AG08395 (cell line): ENCODE measurements at places on chromosomes 5 and 9.
A peak's percentile ranks its signal among the peaks of the same experiment; 100 is the strongest.

GRCh38 chr5:151295138-151295537, 8.4 kb downstream of the SLC36A3 start:
- DNase-seq = no peak

DNA sequence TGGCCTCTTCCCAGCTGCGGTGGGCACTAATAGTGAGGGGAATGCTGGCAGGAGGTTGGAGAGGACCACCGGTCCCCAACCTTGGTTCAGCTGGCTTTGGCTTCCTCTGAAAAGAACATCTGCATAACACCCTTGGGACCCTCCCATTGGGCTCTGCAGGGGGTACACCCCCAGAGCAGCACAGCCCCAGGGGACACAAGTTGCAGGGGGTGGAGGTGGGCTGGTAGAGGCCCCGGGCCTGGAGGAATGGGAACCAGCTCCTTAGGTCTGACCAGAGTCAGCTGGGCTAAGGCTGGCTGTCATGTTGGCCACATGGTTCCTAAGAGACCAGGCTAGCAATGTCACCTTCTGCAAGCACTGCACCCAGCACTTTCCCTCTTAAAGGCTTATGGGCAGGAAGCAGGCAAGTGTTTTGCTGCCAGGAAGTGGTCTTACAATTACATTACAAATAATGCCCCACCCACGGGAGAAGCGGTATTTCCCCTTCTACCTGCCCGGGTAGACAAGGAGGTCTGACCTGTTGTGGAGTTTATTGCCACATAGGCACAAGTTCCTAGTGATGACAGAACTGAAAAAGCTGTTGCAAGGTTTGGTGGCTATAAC, 18.1 kb downstream of the GCNT4 start:
- DNase-seq = no peak

GRCh38 chr5:24823625-24824024, 178.8 kb upstream of the CDH10 start:
- peak; percentile 7 for DNase-seq

GRCh38 chr5:123227216-123227615, 138.2 kb downstream of the PRDM6 start:
- no peak for DNase-seq

- no peak for DNase-seq
These were observed 60.7 kb downstream of the ADAMTSL1 start for GRCh38 chr9:18534611-18535010.

GRCh38 chr9:5851445-5851844, 18.5 kb upstream of the ERMP1 start:
- DNase-seq = peak; percentile 49

DNA sequence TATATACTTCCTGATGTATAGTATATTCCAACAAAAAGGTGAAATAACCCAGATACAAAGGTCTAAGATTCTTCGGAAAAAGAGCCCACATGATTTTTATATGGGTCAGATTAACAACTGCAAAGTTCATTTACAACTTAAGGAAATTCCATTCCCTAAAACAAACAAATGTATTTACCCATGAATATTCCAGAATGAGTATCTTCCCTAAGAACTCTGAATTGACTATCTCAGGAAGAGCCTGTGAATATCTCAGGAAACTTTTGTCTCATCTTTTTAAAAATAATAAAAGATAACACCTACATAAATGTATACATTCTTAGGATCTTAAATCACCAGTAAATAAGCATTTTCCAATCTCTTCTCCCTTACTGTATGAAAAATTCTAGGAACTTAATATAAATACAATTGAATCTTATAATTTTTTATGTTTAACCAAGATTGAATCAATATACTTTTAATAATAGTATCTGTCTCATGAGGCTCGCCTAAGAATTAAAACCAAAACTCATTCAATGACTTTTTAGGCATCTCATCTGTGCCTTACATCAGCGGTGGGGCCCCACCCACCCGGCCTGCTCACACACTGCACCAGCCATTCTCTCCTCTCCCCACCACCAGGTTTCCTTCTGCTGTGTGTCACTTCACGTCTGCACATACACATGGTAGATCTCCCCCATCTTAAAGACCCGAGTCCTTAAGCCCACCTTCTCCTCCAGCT, 78.1 kb downstream of the RAPGEF1 start:
- no peak for DNase-seq

DNA sequence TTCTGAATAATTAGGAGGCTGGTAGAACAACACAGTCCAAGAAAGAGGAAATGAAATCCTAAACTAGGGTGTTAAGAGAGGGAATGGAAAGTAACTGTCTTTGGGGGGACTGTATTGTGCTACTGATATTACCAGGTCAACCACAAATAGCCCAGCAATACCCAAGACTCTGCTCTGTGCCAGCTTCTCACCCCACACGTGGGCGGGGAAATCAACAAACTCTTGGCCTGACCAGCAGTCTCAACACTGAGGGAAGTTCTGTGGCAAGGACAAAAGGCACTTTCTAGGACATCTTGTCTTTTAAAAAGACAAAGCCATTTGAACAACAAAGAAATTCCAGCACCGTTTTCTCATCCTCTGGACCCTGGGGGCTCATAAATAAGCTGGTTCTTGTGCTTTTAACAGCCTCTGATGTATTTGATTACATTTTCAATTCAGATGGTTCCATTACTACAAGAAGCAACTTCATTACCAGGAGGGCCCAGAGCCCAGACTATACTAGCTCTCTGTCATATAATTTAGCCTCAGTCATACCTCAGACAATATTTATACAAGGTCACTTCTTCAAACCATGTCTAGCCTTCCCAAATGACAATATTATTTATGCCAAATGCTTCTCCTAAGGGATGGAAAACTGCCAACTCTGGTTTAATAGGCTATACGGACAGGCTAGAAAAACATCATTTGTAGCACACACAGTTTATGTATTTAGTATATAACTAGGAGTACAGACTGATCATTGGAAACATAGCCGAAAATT, 297.8 kb downstream of the CWC27 start:
- no peak for DNase-seq

GRCh38 chr5:35136386-35136785, 88.6 kb upstream of the AGXT2 start:
- DNase-seq = peak; percentile 84

GRCh38 chr9:4137234-4137633, 162.6 kb downstream of the GLIS3 start:
- peak; percentile 89 for DNase-seq

- DNase-seq = peak; percentile 74
These were observed 125.4 kb upstream of the ADAMTS16 start for GRCh38 chr5:5014586-5015235.

DNA sequence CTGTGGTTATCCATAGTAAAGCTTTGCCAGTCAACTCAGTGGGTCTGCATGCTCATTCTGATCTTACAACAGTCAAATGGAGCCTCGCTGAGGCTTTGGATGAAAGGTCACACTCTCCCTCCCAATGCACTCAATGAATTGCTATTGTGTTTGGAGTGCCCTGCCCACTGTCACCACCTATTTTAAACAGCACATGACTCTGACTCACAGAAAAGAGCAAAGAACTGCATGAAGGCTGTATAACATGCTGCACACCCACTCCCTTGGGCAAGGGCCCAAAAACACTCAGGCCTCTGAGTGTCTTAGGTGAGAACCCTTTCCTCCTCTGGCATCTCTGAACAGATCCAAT, 118.7 kb upstream of the CCDC112 start:
- no peak for DNase-seq

DNA sequence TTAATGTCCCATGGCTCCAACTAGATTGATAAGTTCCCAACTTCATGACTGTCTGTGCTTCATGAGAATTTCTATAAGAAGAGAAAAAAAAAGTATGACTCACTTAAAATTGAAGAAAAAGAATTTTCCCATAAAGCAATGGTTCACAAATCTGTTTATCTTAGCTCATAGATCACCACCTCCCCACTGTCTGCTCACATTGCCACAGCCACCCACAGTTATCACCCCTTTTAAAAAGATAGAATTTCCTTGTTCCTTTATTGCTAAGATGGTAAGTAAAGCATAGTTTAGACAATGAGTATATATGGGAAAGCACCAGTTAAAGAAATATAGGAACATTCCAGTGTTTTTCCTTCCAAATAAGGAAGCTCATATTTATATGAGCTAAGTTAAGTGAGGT, 67.1 kb downstream of the ALDH7A1 start:
- no peak for DNase-seq

- DNase-seq = no peak
These were observed 17.2 kb downstream of the TENT4A start for GRCh38 chr5:6730407-6730806.
